Activated naive CD8-positive, alpha-beta T cell treated with anti-CD3 and anti-CD28 coated beads, Interleukin-2, amount 50 U/mL, for 16 hours (primary cell): ENCODE measurements at places on chromosomes 6 and 20.
A peak's percentile ranks its signal among the peaks of the same experiment; 100 is the strongest.

DNA sequence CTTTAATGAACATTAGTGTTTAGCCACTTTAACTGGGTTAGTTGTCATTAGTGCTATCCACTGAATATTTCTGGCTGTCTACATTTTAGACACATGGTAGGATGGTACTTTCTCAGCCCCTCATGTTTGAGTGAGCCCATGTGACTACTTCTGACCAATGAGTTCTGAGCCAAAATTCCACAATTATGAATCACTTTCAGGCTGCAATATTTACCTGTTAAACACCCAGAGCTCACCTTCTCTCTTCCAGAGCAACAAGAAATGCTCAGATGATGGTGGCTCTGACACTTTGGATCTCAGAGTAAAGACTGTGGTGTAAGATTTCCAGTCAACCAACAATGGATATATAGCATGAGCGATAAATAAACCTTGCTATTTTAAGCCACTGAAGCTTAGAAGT is 24.8 kb downstream of the SPACA1 start:
- DNase-seq: no peak

DNA sequence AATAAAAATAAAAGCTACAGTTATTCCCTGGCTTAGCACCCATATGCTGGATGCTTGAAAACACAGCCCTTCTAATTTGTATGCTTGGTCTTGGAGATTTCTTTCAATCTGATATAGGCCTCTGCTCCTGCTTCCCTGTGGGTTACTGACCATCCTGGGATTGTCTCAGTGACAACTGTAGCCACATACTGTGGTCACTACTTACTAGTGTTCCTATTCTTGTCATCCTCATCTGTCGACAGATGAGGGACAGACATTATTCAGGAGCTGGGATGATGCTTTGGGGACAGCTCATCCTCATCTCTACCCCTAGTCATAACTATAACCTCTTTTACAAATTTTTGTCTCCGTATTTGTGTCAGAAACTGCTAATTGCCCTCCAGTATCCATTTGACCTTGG is 388.9 kb upstream of the MAP3K7 start:
- DNase-seq: no peak

DNA sequence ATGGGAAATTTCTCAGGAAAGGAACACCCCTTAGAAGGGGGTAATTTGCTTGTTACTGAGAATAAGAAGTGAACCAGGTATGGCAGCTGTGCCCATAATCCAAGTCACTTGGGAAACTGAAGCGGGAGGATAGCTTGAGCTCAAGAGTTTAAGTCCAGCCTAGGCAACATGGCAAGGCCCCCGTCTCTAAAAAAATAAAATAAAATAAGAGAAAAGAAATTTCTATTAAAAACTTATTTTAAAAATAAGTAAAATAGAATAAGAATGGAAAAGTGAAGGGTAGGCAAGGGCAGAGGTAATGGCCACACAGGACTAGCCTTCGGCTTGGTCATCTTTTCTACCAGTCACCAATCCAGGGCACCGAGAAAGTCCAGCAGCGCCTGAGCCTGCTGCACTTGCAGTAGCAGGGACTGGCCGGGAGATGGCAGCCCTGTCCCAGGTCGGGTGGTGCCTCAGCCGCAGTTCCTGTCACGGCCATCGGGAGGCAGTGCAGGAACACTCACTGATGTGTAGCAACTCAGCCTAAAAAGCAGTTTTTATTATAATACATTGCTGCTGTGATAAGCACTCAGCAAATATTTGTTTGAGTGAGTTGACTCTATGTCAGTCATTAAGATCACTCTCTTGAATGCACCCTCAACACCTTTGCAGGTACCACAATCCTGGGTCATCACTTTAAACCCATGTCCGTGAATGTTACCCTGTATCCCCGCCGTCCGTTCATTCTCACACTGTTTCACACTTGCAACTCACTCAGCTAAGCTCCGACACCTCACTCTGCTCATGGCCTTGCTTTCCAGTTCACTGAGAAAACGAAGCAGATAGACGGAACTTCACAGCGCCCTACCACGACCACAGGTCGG is 23.2 kb upstream of the GCM1 start:
- peak; percentile 77 for DNase-seq

- no peak for DNase-seq
These were observed 291.0 kb upstream of the SULF2 start for GRCh38 chr20:48076247-48076646.

- DNase-seq: no peak
These were observed 16.5 kb upstream of the WFDC2 start for GRCh38 chr20:45452772-45453691.

- DNase-seq: no peak
These were observed 38.4 kb downstream of the RRBP1 start for GRCh38 chr20:17643531-17644188.

- no peak for DNase-seq
These were observed 373.8 kb upstream of the JAG1 start for GRCh38 chr20:11047559-11047958.

DNA sequence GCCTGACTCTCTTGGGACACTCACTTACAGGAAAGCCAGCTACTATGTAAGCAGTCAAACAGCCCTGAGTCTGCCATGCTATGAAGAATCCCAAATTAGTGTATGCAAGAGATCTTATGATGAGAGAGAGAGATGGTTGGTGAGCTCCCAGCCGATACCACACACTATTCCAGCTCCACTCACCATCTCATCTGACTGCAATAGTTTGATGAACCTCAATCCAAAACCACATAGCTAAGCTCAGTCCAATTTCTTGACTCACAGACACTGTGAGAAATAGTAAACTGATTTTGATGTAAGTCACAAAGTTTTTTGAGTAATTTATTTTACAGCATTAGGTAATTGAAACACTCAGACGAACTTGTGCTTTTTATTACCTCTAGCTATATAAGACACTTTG is 441.4 kb downstream of the COL12A1 start:
- DNase-seq: no peak

- DNase-seq: no peak
These were observed 88.6 kb upstream of the ARID1B start for GRCh38 chr6:156688620-156688971.

DNA sequence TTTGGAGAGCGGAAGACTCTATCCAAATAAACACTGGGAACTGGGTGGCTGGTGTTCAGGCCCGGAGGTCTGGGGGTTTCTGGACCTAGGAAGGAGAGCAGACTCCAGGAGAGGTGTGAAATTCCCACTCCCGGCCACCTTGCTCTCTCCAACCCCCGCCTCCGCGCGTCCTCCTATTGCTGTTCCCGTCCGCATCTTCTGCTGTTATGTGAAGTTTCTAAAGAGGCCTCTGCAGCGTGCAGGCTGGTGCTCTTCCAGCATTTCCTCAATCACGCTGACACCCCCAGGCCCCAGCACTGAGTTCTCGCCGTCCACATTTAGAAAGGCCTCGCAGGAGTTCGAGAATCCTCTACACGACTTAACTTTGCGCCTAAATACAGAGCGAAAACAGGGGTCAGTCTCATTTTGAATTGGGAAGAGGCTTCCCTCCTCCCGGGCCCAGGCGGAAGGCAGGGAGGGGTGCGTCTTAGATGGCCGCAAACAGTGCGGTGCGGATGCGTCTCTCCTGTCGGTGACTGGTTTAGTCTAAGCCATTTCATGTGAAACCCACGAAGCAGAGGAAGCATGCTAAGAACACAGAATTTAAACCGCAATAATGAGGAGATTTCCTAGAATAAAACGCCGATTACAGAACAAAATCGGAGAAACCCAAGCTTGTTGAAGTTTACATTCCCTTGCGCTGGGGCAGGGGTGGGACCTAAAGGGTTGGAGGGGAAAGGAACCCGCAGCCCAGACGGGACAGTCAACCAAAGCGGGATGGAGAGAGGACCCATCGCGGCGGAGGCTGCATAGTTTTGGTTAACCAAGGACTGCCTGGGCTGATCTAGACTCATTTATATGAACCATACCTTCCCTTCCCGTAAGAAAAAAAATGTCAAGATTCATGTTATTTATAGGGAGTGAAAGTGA is 4.0 kb upstream of the FOXF2 start:
- no peak for DNase-seq
